ENCODE measurements at places on chromosomes 12 and 14.

GRCh38 chr14:26993556-26993955, 395.7 kb upstream of the NOVA1 start:
- no peak for DNase-seq

DNA sequence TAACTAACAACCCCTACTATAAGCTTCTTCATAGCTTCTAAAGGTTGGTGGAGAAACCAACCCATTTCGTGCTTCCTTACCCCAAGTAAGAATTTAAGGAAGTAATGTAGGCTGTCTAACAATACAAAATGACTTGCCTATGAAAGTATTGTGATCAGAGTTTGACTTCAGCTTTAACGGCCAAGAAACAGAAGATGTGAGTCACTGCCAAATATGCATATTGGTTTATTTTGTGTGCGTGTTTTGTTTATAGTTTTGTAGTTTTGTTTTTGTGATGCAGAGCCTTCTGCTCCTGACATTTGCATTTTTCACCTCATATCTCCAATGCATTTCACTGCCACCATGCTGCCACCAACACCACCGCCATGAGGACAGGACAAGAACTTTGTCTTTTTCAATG, 146.0 kb downstream of the FBXL14 start:
- no peak for DNase-seq

- peak; percentile 70 for DNase-seq
Observed at GRCh38 chr12:89863493-89863938, 154.9 kb upstream of the ATP2B1 start.

- no peak for DNase-seq
Observed at GRCh38 chr12:115296613-115297198, 612.7 kb upstream of the TBX3 start.

- no peak for DNase-seq
Observed at GRCh38 chr14:101031186-101031585, 127.7 kb upstream of the RTL1 start.
